ENCODE measurements at places on chromosomes 5 and 9. TPM values are rescaled to one million over a fixed set of nuclear protein-coding genes. Genes with fewer than 3 reads are reported as not detected.
A peak's percentile ranks its signal among the peaks of the same experiment; 100 is the strongest.

DNA sequence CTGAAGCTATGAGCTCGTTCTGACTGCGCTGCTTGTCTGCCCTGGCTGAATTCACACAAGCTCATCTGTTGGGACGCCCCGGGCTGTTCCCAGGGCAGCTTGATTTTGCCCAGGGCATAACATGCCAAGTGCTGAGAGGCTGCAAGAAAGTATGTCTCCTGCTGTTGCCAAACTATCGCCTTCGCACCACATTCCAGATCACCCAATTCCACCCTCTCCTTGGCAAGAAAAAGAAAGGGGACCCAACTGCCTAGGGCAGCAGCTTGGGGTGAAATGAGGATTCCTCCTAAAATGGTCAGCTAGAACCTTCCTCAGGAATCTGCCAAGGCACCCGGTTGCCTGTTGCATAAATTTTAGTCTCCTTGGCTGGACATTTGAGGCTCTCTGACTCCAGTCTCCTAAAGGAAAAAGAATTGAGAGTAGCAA lies 21.2 kb downstream of the COL15A1 start:
- H3K27me3 ChIP-seq: no peaks in the 10 kb centered on the region
- DNase-seq: no peak
- H3K4me1 ChIP-seq: peaks cover 99% of the 10 kb centered on the region
- H3K36me3 ChIP-seq: peaks cover 5% of the 10 kb centered on the region
- peak overlapping the region; percentile 86 for H3K27ac ChIP-seq
- no peak overlapping the region for H3K4me3 ChIP-seq

DNA sequence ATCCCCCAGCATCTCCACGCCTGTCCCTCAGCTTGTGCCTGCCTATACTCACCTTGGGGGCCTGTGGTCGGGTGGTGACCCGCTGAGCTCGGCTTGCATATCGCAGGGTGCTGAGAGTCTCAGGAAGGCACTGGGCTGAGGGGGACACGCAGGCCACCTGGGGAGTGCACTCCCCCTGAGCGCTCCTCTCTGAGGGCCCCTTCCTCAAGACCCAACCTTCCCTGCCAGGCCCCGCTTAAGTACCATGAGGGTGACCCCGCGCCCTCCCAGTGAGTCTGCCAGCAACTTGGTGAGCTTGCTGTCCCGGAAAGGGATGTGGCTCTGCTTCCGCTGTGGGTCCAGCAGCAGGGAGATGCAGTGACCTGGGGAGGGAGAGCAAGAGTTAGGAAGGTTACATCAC lies 4.1 kb downstream of the KIF12 start:
- no peak for DNase-seq
- H3K36me3 ChIP-seq: no peaks in the 10 kb centered on the region
- peaks cover 72% of the 10 kb centered on the region for H3K27me3 ChIP-seq
- H3K4me1 ChIP-seq: peaks cover 15% of the 10 kb centered on the region
- H3K27ac ChIP-seq: no peak overlapping the region

GRCh38 chr9:136267261-136268111 lies 21.9 kb upstream of the QSOX2 start:
- H3K27ac ChIP-seq: peak overlapping the region; percentile 66
- peaks cover 9% of the 10 kb centered on the region for H3K4me1 ChIP-seq
- peaks cover 59% of the 10 kb centered on the region for H3K27me3 ChIP-seq
- peak overlapping the region; percentile 66 for H3K4me3 ChIP-seq
- H3K36me3 ChIP-seq: no peaks in the 10 kb centered on the region

- H3K27ac ChIP-seq: no peak overlapping the region
- no peaks in the 10 kb centered on the region for H3K27me3 ChIP-seq
- peak; percentile 16 for DNase-seq
- no peaks in the 10 kb centered on the region for H3K36me3 ChIP-seq
These were observed 44.5 kb upstream of the NR5A1 start for GRCh38 chr9:124551472-124552272.

GRCh38 chr5:38994324-38994927 lies 79.8 kb downstream of the RICTOR start:
- DNase-seq: no peak
- H3K4me1 ChIP-seq: peaks cover 30% of the 10 kb centered on the region
- H3K4me3 ChIP-seq: no peak overlapping the region

GRCh38 chr5:107385708-107386107 lies 285.0 kb downstream of the EFNA5 start:
- no peak overlapping the region for H3K27ac ChIP-seq
- H3K4me3 ChIP-seq: no peak overlapping the region
- no peaks in the 10 kb centered on the region for H3K36me3 ChIP-seq
- H3K4me1 ChIP-seq: peaks cover 41% of the 10 kb centered on the region
- no peak for DNase-seq

DNA sequence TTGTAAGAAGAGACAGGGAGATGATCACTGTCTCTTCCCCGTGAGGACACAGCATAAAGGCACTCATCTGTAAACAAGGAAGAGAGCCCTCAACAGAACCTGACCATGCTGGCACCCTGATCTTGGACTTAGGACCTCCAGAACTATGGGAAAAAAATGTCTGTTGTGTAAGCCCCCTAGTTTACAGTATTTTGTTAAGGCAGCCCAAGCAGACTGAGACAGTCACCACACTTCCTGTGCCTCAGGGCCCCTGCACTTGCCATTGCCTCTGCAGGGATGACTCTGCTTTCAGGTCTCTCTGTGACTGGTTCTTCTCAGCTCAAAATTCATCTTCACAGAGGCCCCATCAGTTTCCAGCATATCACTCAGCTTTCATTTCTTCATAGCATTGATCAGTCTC lies 372.1 kb downstream of the TLE1 start:
- no peak overlapping the region for H3K27ac ChIP-seq
- H3K27me3 ChIP-seq: no peaks in the 10 kb centered on the region
- H3K4me3 ChIP-seq: no peak overlapping the region
- no peak for DNase-seq
- H3K36me3 ChIP-seq: no peaks in the 10 kb centered on the region
- no peaks in the 10 kb centered on the region for H3K4me1 ChIP-seq

- H3K36me3 ChIP-seq: no peaks in the 10 kb centered on the region
- no peak overlapping the region for H3K4me3 ChIP-seq
- H3K27me3 ChIP-seq: no peaks in the 10 kb centered on the region
- peaks cover 3% of the 10 kb centered on the region for H3K4me1 ChIP-seq
- no peak for DNase-seq
These were observed 62.9 kb downstream of the DUSP1 start for GRCh38 chr5:172708183-172708505.

DNA sequence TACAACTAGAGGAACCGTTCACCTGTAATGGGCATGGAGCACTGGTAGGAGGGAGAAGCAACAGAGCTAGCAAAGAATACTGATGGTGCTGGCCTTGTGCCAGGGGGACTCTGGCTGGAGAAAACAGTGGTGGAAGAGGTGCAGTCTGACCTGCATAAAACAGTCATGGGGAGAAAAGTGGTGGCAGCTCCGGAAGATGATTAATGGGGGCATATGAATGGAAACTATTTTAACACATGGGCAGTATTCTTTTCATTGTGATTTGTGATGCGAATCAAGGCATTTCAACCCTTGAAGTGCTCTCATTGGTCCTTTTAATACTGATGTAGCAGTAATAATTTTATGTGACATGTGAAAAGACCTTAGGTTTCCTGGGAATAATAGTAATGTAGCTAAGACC lies 219.6 kb downstream of the ADAMTS6 start:
- no peak for DNase-seq
- H3K36me3 ChIP-seq: no peaks in the 10 kb centered on the region
- H3K4me3 ChIP-seq: no peak overlapping the region
- H3K27ac ChIP-seq: no peak overlapping the region

DNA sequence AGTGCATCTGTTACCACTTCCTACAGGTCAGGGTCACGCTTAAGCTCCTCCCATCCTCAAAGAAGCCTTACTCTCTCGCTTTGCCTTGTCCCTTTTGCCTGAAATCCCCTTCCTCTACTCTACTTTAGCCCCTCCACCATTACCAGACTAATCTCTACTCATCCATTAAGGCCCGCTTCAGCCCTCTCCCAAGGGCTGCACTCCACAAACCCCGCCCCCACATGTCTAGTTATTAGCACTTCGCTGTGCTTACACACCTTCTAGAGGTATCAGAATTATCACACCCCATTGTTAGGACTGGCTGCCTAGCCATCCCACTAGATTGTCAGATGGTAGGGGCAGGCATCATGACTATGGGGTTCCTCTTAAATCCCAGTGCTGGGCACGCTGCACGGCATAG lies 565.7 kb upstream of the WWC1 start:
- H3K27ac ChIP-seq: no peak overlapping the region
- no peaks in the 10 kb centered on the region for H3K36me3 ChIP-seq
- no peak overlapping the region for H3K4me3 ChIP-seq
- no peak for DNase-seq
- H3K27me3 ChIP-seq: no peaks in the 10 kb centered on the region

DNA sequence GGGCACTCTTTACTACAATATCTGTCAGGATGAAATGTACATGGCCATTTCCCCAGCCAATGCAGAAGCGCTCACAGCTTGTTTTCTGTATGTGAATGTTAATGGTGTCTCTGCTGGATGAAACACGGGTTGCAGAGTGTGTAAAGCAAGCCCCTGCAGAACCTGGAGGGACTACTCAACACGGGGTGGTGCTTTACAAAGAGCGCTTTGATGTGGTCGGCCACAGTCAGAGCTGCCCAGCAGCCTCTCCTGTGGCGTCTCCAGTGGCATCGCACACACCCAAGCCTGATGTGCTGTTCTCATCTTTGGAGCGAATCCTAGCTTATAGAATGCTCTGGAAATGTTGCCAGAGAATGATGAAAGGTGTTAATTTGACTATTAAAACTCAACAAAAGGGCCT lies 162.7 kb upstream of the NFIL3 start:
- no peaks in the 10 kb centered on the region for H3K36me3 ChIP-seq
- H3K4me1 ChIP-seq: no peaks in the 10 kb centered on the region
- no peaks in the 10 kb centered on the region for H3K27me3 ChIP-seq
- H3K4me3 ChIP-seq: no peak overlapping the region

GRCh38 chr5:172950176-172950965 lies 8.9 kb upstream of the RPL26L1 start:
- peaks cover 11% of the 10 kb centered on the region for H3K4me1 ChIP-seq
- no peak overlapping the region for H3K4me3 ChIP-seq
- H3K36me3 ChIP-seq: peaks cover 37% of the 10 kb centered on the region

GRCh38 chr5:91499943-91500531 lies 116.9 kb upstream of the ARRDC3 start:
- H3K36me3 ChIP-seq: no peaks in the 10 kb centered on the region
- no peaks in the 10 kb centered on the region for H3K4me1 ChIP-seq
- H3K27ac ChIP-seq: no peak overlapping the region
- H3K4me3 ChIP-seq: no peak overlapping the region

DNA sequence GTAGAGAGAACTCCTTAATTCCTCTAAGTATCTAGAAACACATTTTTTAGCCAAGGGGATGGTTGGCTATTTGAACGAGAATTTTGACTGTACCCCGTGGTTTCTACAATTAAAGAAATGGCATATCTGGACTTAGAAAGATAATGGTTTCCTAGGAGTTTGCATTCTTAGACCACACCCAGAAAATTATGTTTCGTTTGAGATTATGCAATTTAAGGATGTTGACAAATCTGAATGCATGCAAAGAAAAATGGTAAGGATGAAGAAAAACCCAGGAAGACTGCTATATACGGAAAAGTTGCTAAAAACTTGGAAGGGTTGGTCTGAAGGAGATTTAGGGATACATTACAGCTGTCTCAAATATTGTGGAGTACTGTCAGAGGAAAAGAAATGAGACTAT lies 538.5 kb upstream of the WWC1 start:
- H3K4me1 ChIP-seq: no peaks in the 10 kb centered on the region
- H3K36me3 ChIP-seq: no peaks in the 10 kb centered on the region
- H3K27me3 ChIP-seq: peaks cover 22% of the 10 kb centered on the region
- H3K4me3 ChIP-seq: no peak overlapping the region
- DNase-seq: no peak

GRCh38 chr5:172165465-172165864 lies 22.6 kb downstream of the STK10 start:
- no peaks in the 10 kb centered on the region for H3K36me3 ChIP-seq
- H3K4me3 ChIP-seq: no peak overlapping the region
- peak overlapping the region; percentile 58 for H3K27ac ChIP-seq

GRCh38 chr5:62795926-62796325 lies 217.3 kb downstream of the LRRC70 start:
- no peaks in the 10 kb centered on the region for H3K27me3 ChIP-seq
- no peak for DNase-seq
- H3K27ac ChIP-seq: no peak overlapping the region
- H3K4me1 ChIP-seq: no peaks in the 10 kb centered on the region
- no peaks in the 10 kb centered on the region for H3K36me3 ChIP-seq

- H3K27ac ChIP-seq: peak overlapping the region; percentile 20
- H3K36me3 ChIP-seq: peaks cover 17% of the 10 kb centered on the region
- H3K4me3 ChIP-seq: no peak overlapping the region
- H3K4me1 ChIP-seq: peaks cover 66% of the 10 kb centered on the region
These were observed 103.2 kb downstream of the DPYSL3 start for GRCh38 chr5:147406636-147407035.

DNA sequence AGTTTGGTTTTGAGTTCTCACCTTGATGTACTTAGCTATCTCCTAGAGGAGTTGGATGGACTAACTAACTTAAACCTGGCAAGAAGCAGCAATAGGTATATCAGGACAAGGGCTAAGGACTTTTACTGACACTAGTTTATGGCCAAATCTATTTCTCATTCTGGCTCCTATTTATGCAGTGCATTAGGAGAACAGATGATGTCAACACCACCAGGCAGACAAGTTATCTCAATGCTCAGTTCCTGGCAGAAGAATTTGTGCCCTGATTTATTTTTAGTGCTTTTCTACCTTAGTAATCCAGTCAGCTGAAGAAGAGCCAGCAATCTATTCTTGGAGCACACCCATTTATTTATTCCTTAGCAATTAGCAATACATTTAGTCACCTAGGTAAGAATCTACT lies 30.7 kb upstream of the MYOT start:
- H3K27ac ChIP-seq: peak overlapping the region; percentile 84
- peaks cover 87% of the 10 kb centered on the region for H3K4me1 ChIP-seq
- H3K4me3 ChIP-seq: peak overlapping the region; percentile 4
- H3K27me3 ChIP-seq: no peaks in the 10 kb centered on the region
- H3K36me3 ChIP-seq: peaks cover 9% of the 10 kb centered on the region

MARVELD2 gene
- total RNA-seq: 0.96 TPM

MSX2 gene
- 2.3 TPM for total RNA-seq

IFNA2 gene
- not detected for total RNA-seq

SLC34A1 gene
- total RNA-seq: not detected

PDE8B gene
- total RNA-seq: 5.9 TPM

Measured in left ventricle myocardium inferior (tissue), 1 donor.